ENCODE measurements at places on chromosomes 4 and X.

GRCh38 chrX:77622233-77622632 lies 163.8 kb downstream of the ATRX start:
- DNase-seq, result no peak

DNA sequence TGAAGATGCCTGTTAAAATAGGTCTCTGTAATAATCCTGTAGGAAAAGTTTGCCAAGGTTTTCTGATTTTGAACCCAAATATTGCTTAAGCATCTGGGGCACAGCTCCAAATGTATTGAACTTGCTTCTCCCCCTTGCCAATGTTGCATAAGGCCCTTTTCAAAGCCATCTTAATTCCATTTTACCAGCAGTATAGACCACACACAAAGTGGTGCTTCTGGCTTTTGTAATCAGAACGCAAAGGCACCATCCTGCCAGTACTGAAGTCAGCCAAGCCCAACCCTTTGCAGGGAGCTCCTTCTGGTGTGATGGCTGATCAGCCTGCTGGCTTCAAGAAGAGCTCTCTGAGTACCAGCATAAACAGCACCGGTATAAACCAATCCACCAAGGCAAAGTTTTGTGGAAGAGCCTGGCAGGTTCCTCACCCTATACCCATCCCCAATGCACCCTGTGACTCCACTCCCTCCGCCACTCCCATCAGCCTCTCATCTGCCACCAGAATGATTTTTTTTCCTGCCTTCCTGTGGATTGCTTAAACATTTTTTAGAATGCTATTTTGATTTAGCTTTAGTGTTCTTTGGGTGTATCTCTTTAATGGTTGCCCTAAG lies 39.2 kb upstream of the USP9X start:
- DNase-seq, result no peak

GRCh38 chr4:130485371-130485770 lies 1389.4 kb downstream of the C4orf33 start:
- no peak for DNase-seq

DNA sequence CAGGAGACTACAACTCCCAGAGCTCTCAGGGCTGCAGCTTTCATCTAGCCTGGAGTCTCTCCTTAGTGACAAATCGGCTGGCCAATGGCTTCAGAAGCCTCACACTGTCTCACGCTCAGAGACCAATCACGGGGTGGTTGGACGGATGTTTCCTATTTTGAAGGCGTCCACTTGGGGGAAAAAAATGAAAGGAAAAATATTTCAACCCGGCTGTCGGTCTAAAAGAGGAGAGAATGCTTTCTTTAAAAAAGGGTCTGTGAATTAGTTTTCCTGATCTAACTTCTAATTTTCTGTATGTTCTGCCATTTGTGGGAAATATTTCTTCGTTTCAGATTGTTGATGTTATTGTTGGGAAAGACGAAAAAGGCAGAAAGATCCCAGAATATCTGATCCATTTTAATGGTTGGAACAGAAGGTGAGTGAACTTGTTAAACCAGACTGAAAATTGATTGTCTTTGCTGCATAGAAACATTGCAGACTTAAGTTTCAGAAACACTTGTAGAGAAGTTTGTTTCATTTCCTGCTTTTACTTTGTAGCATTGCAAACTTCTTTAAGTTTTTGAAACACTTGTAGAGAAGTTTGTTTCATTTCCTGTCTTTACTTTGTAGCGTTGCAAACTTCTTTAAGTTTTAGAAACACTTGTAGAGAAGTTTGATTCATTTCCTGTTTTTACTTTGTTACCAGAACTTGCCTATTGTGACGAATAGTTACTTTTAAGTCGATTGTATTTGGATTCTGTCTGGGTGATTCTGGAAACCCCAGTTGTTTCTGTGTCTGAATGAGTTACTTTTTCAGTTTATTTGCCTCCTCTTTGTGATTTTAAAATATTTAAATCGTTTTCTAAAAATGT lies 1.6 kb downstream of the MSL3 start:
- DNase-seq, result peak; percentile 92

DNA sequence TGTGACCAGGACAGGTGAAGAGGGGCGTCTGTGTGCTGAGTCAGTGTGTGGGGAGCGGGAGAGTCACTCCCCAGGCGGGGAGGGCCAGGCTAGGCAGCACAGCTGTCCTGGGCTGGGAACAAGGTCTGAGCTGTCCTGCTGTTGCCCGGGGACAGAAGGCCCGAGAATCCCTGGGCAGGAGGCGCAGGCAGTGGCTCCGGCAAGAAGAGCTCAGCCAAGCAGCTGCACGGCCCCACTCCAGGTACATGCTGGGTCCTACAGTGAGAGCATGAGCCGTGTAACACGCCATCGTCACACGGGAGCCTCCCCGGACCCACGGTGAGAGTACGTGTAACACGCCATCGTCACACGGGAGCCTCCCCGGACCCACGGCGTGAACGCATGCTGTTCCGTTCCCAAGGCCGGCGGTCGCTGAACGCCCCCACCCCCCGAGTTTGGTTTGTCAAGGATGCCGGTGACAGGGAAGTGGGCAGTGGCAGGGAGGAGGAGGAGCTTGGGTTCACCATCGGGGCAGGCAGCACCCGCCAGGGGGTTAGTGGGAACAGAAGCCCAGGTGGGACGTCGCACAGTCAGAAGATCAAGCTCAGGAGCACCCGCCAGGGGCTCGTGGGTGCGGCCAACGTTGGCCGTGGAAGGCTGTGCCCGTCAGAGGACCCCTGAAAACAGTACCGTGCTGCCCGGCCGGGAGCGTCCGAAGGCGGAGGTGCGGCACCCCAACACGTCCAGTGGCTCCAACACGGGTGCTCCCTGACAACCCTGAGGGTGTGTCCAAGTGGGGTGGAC lies 15.6 kb downstream of the PPP2R3B start:
- DNase-seq, result no peak

DNA sequence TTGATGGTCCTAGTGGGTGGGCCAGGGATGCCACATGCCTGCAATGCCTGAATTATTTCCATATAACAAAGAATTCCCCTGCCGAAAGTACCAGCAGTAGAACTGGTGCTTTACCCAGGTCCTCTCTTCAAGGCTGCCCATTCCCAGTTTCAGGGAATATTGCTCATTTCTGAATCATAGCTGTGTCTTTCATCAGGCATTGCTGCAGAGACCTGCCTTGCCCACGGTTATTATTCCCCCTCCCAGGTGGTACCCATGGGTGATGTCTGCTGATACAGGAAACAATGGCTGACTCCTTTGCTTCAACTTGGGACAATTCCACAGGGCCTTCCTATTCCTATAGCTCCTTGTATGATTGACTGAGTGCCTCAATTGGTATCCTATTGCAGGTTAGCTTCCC lies 9.7 kb upstream of the IQCM start:
- DNase-seq, result no peak

DNA sequence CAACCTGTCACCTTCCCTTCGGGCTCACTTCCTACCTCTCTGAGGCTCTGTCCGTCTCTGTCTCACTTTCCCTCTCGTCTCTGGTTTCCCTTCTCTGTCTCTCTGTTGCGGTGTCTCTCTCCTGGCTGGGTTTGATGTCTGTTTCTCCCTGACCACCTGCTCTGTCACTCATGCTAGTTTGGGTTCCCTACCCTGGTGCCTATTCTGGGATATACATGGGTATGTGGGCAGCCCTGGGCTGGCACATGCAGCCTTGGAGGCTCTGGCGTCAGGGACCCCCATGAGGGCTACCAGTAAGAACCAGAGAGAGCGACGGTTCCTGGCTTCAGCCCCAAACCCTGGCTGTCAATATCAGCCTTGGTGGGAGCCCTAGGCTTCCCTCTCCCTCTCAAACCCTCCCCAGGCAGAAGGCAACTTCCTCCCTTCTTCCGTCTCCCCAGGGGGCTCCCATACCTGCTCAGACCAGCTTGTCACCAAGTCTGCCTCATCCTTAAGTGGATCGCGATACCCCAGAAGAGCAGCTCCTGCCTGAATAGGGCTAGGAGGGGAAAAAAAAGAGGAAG lies 314 bp downstream of the DNASE1L1 start:
- no peak for DNase-seq

GRCh38 chr4:96248225-96248624 lies 408.3 kb downstream of the PDHA2 start:
- no peak for DNase-seq

DNA sequence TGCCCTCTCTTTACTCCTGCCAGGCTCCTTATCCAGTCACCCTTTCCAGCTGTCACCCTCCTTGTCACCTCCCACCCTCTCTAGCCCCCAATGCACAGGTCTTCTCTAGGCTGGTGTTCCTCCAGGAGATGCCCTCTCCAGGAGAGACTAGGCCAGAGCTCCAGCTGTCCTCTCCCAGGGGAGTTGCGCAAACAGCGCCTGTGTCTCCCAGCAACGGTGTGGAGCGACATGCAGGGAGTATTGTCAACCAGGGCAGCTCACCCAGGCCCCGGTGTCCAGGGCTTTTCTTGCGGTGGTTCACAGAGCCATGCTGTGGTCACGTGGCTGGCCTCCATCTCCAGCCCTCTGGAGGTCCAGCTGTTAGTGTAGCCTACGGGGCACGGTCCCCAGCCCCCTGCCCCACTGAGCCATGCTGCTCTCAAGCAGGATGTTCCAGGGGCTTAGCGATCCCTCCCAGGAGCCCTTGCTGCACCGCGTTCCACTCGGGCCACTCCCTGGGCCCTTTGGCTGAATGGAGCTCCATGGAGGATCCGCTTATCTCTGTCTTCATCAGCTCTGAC lies 34.8 kb downstream of the CCNQ start:
- DNase-seq, result no peak

GRCh38 chr4:87559090-87559837 lies 30.1 kb upstream of the SPARCL1 start:
- DNase-seq, result peak; percentile 65

DNA sequence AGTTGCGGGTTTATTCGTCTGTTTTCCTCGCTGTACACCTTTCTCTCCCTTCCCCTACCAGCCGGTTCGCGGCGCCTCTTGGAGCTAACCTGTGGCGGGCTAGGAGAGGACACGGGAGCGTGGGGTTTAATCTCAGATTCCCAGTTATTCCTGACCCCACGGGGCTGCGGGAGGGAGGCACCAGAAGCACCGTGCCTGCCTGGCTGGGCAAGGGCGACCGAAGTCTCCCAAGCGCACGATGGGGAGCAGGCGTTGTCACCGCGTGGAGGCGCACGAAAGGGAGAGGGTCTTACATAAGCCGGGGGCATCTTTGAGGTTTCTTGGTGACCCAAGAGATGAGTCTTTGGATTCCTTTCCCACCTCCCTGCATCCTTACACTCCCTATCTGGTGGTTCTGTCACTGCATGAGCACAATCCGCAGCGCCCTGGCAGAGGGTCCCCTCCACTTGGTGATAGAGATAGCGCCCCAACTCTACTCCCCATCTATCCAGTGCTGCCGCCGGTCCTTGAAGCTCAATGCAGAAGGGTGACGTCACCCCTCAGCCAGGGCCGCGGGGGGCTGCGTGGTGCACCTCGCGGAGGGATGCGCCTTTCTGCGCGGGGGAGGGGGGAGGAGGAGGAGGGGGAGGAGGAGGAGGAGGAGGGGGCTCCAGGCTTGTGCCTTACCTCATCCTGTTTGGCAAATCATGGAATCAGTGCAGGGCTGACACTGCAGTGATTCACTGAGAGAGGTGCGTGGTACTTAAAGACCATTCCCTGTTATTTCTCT lies 793 bp downstream of the TSPAN7 start:
- peak; percentile 57 for DNase-seq

DNA sequence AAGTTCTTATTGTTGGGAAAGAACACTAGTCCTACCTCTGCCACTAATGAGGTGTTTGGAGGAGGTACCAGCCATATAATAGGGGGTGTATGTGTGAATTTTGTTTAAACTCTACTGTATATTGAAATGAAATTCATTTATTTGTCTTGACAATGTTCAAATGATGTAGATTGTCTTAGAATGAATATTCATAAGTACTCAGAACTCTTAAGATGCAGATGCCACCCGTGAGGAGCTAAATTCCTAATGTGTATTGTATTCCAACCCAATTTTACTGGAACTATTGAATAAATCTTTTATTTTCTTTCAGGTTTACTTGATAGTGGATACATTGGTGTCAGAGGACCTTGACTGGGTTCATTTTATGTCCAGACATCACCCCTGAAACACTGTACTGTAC lies 63.9 kb upstream of the RAB33B start:
- DNase-seq, result no peak

- DNase-seq, result no peak
Observed at GRCh38 chrX:15619053-15619755, 18.4 kb upstream of the ACE2 start.

DNA sequence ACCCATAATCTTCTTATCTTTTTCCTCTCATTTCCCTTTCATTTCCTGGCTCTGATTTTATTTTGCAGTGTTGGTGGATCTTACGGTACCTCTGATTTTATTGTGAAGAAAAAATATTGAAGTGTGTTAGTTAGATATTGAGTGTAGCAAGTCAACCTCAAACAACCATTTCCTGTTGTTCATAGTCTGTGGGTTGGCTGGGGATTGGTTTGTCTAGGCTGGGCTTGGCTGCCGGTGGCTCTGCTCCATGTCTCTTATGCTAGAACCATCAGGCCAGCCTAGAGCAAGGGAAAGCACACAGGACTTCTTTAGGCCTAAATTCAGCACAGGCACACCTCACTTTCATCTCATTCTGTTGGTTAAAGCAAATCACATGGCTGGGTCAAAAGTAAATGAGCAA lies 383.1 kb upstream of the LCORL start:
- no peak for DNase-seq

DNA sequence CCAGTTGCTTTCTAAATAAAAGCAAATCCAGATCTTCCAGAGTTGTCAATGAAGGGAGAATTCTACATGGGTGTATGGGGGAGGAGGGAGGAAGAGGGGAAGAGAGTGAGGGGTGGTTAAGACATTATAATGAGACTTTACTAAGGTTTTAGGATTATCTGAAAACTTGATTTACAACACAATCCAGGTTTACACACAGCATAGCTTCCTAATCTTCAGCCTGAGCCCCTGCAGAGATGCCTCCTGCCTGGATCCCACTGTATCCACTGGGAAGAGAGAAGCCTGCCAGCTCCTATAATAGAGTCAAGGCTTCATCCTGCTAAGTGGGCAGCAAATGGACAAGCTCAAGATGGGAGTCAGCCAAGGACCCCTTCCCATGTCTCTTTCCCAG lies 85.6 kb upstream of the KIT start:
- no peak for DNase-seq

- DNase-seq, result peak; percentile 1
Observed at GRCh38 chr4:48033825-48034413, 17.3 kb downstream of the NIPAL1 start.

- DNase-seq, result no peak
Observed at GRCh38 chr4:168569066-168569930, 72.4 kb downstream of the PALLD start.

DNA sequence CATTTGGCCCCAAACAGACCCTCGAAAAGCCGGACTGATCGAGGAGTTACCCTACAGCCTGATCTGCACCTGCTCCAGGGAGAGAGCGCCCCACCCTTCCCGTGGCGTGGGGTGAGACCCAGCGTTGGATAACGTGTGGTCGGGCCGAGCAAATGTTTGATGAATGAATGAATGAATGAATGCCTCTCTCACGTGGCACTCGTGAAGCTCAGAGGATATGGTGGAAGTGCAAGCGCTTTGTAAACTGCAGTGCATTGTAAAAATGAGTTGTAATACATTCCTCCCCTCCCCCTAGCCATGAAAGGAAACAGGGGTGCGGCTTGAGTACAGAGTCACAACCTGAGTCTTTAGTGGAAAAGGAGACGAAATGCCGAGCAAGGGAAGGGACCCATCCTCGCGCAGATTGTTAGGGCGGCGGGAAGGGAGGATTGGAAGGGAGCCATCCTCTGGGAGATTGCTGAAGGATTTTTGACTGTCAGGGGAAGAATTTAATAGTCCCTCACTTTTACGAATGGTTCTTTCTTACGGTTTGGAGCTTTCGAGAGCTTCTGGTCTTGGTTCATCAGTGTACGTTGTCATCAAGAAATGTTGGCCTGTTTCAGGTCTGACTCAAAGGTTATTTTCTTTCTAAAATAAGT lies 772 bp upstream of the FBXW7 start:
- DNase-seq, result no peak
